ENCODE measurements at places on chromosomes 1 and 21. TPM values are rescaled to one million over a fixed set of nuclear protein-coding genes. Genes with fewer than 3 reads are reported as not detected.

CDCA8 gene
- total RNA-seq = 102 TPM

GRIK1 gene
- not detected for total RNA-seq

TMEM82 gene
- total RNA-seq = not detected

USH2A gene
- not detected for total RNA-seq

ADPRS gene
- total RNA-seq = 36.0 TPM

EXOSC10 gene
- 86.1 TPM for total RNA-seq

AIRE gene
- not detected for total RNA-seq

PLXNA2 gene
- 0.84 TPM for total RNA-seq

ADCY10 gene
- total RNA-seq = not detected

HRNR gene
- total RNA-seq = not detected

NGF gene
- not detected for total RNA-seq

LRRN2 gene
- total RNA-seq = not detected

ZSCAN20 gene
- total RNA-seq = 2.1 TPM

GJA5 gene
- not detected for total RNA-seq

RBM34 gene
- 117 TPM for total RNA-seq

SEMA4A gene
- total RNA-seq = 17.8 TPM

KRTAP6-3 gene
- not detected for total RNA-seq

CRABP2 gene
- total RNA-seq = 1.3 TPM

CFH gene
- total RNA-seq = 1.4 TPM

KIF26B gene
- 0.08 TPM for total RNA-seq

SPRR3 gene
- total RNA-seq = not detected

OR2M7 gene
- not detected for total RNA-seq

CGN gene
- 0.34 TPM for total RNA-seq

VPS72 gene
- 59.8 TPM for total RNA-seq

CAMK2N1 gene
- 0.44 TPM for total RNA-seq

TOMM20 gene
- total RNA-seq = 72.2 TPM

C1orf141 gene
- not detected for total RNA-seq

SPATA17 gene
- not detected for total RNA-seq

WNT9A gene
- total RNA-seq = not detected

MYOM3 gene
- total RNA-seq = not detected

SMPDL3B gene
- total RNA-seq = 0.76 TPM

DSTYK gene
- total RNA-seq = 10.4 TPM

SLAMF9 gene
- not detected for total RNA-seq

FCRL1 gene
- not detected for total RNA-seq

TTC3 gene
- total RNA-seq = 48.3 TPM

HLX gene
- total RNA-seq = not detected

DNASE2B gene
- total RNA-seq = not detected

NOL9 gene
- 43.6 TPM for total RNA-seq

KAZN gene
- 1.7 TPM for total RNA-seq

OR2G6 gene
- total RNA-seq = not detected

CDC73 gene
- total RNA-seq = 51.8 TPM

SOD1 gene
- total RNA-seq = 234 TPM

ANGPTL3 gene
- total RNA-seq = not detected

LAMTOR2 gene
- 72.4 TPM for total RNA-seq

HOOK1 gene
- total RNA-seq = 4.0 TPM

ITLN2 gene
- not detected for total RNA-seq

RIIAD1 gene
- not detected for total RNA-seq

KCNN3 gene
- not detected for total RNA-seq

CD1C gene
- not detected for total RNA-seq
